Stimulated activated effector memory CD8-positive, alpha-beta T cell treated with anti-CD3 and anti-CD28 coated beads, Interleukin-12 subunit alpha, Interleukin-12 subunit beta, amount 100 ng/mL, for 72 hours (primary cell): ENCODE measurements at places on chromosomes 4 and X.

- DNase-seq: no peak
Measured at GRCh38 chr4:53702334-53703266, 111.3 kb upstream of the LNX1 start.

DNA sequence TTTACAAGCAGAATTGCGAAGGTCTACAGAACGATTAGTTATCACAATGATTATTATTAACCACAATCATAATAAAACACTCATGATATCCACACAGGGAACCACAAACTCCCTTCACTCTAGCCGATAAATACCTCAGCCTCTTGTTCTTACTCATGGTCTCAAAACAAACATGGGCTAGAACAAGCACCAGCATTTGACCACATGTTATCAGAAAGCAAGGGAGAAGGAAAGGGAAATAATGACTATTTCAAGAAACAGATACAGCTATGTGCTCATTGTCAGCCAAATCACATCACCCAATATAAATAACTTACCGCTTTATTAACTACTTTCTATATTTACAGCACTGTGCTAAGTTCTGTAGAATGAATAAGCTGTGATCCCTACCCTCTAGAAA lies 663.2 kb upstream of the HTR2C start:
- no peak for DNase-seq

GRCh38 chrX:115968436-115969252 lies 201.9 kb upstream of the AGTR2 start:
- no peak for DNase-seq

GRCh38 chrX:41351923-41352322 lies 18.0 kb downstream of the DDX3X start:
- no peak for DNase-seq

- DNase-seq: no peak
Measured at GRCh38 chrX:103063918-103064434, at the start of gene BEX1. Gene BEX1, minus strand, starts transcription at chrX:103064171. Its CDS starts 897 bp downstream, at chrX:103063274.

DNA sequence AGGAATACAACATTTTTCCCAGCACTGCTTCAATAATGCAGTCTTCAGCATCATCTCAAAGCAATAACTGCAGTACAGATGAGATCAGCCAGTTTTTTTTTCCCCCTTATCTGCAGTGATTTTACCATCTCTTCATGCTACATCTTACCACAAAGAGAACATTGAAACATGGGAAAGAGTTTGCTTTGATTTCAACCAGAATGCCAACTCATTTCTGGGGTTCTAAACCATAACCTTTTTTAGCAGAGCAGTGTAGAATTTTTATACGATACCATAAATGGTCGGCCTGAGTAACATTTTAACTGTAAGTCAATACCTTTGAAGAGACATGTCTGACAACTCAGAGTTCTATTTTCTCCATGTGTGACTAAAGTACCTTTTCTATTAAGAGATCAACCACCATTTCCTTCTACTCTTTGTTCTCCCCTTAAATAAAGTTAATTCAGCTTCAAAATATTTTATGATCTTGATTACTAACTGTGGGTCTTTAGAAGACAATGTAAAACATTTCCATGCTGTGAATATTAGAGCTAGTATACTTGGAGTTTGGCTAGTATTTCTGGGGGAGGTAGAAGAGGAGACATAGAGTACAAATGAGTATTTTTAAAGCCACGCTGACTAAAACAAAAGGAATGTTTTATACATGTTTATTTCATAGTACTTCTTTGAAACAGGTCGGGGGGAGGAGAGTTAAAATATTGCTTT lies 69.1 kb downstream of the TET2 start:
- no peak for DNase-seq

DNA sequence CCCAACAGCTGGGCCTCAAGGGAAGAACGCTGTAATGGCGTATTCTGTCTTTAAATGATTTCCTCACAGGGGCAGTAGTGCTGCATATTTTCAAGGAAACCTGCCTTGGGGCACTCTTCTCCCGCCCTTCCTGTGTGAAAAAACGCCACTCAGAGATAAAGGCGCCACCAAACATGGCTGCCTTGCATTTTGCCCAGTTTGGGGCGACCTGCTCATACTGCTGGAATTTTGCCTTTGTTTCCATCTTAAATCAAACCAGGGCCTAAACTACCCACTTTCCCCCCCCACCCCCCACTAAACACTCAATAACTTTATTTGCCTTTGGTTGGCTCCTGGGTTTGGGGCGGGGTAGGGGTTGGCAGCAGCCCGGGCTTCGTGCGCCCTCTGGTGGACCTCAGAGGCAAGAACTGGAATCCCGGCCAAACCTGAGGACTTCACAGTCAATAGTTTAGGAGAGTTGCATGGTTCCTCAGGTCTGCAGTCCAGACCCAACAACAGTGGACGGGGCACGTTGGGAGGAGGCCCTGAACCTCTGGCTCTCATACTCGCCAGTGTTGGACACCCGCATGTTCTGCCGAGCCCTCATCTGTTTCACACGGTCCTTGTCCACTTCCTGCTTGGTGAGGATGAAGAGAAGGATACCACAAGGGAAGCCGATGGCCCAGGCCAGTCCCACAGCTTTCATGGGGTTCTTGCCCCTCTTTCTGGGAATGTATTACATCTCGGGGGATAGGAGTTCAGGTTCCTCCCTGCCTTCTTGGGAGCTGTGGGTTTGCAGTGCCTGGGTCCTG lies 220.1 kb upstream of the STK26 start:
- no peak for DNase-seq

- no peak for DNase-seq
Measured at GRCh38 chr4:56981795-56982201, 3.1 kb downstream of the POLR2B start.

DNA sequence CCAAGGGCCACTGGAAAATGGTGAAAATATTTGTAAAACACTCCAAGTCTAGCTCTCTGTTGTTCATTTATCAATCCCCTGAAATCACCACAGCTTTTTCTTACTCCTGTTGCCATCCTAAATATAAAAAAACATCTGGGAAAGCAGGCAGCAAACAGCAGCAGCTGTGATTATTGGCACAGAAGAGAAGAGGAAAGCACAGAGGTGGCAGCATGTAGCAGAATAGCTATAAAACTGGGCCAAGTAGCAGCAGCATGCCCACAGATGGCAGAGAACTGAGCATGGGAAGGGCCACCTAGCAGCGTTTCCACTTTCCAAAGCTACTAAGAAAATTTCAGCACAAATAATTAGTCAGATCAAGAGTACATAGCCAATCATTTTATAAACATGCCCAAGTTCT lies 307.2 kb downstream of the SLC7A11 start:
- no peak for DNase-seq

GRCh38 chr4:120760047-120760446 lies 162.5 kb downstream of the PRDM5 start:
- DNase-seq: no peak

DNA sequence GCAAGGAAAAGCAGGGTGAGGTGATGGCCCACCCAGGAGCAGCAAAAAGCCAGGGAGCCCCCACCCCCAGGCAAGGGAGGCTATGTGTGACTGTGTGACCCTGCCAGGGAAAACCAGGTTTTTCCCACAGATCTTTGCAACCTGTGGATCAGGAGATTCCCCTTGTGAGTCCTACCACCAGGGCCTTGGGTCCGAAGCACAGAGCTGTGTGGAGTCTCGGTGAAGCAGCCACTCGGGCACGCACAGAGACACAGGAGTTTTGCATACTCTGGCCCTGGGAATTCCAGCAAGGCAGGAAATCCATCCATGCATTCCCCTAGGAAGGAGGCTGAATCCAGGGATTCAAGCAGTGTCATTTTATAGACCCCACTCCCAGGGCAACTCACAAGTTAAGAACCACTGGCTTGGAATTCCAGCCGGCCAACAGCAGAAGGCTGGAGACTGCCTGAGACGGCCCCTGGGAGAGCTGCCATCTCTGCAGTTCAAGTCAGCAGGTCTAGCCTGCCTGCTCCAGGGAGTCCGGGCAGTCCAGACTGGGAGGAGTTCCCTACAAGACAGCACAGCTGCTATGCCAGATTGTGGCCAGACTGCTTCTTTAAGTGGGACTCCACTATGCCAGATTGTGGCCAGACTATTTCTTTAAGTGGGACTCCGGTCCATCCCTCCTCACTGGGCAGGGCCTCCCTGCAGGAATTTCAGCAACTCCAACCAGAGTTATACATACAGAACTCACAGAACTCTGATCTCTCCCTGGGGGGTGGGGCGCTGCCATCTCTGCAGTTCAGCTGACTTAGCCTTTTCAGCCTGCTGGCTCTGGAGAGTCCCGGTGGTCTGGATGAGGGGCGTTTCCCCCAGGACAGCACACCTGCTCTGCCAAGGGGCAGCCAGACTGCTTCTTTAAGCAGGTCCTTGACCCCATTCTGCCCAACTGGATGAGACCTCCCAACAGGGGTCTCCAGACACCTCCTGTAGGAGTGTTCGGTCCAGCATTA lies 85.1 kb upstream of the ADAD1 start:
- no peak for DNase-seq

DNA sequence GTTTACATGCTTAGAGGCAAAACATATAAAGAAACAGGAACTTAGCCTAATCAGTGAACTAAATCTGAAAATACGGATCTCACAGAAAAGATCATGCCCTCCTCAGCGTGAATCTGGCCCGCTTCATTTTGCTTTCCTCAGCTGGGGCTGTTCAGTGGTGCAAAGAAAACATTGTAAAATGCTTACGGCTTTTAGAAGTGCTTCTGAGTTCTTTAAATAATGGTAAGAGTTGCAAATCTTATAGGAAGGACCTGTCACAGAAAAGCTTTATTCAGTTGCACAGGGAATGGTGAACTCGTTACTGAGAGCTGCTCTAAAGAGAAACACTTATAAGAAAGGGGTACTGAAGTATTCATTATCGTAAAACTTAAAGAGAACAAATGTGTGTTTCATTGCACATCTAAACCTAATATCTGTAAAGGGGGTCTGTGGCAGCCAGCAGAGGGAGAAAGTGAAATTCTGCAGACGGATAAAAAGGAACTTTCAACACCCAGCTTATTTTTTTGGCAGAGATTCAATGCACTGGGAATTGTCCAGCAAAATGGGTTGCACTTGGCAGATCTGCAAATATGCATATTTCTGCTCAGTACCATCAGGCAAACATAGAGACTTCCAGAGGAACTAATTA lies 139.2 kb upstream of the ANK2 start:
- no peak for DNase-seq

GRCh38 chrX:721354-721753 lies 90.8 kb downstream of the SHOX start:
- no peak for DNase-seq

- no peak for DNase-seq
Measured at GRCh38 chr4:75172551-75172950, 239.6 kb downstream of the PARM1 start.

DNA sequence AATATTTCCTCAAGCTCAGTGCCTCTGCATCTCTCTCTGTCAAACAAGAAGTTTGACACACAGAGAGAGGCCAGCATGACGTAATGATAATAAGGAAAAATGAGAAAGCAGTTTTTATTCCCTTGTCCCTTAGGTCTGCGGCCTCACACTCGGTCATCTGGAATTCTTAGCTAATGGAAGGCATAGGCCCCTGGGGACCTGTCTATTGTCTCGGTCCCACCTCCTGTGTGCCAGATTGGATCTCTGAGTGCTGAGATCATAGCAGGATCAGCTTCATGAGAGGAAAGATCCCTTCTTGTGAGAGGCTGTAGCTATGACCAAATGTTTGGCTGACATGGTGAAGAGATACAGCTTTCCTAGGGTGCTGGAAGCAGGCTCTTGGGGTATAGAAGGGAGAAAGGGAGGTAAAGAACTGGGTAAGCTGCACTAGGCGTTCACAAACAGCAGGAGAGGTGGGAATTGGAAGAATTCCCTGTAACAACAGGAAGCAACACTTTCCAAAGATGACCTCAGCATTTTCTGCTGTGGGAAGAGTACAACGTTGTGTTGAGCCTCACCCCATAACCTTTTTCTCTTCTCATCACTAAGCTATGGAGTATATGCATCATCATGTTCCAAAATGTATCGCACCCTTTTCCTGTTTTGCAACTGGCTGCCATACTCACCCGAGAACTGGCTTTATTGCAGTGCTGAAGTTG lies 20.2 kb downstream of the TMEM31 start:
- no peak for DNase-seq

GRCh38 chrX:131816551-131817136 lies 206.5 kb upstream of the STK26 start:
- no peak for DNase-seq

GRCh38 chr4:168854350-168854921 lies 155.6 kb downstream of the CBR4 start:
- DNase-seq: no peak

- DNase-seq: peak; percentile 50
Measured at GRCh38 chrX:9829308-9830267, 43.4 kb downstream of the SHROOM2 start.

DNA sequence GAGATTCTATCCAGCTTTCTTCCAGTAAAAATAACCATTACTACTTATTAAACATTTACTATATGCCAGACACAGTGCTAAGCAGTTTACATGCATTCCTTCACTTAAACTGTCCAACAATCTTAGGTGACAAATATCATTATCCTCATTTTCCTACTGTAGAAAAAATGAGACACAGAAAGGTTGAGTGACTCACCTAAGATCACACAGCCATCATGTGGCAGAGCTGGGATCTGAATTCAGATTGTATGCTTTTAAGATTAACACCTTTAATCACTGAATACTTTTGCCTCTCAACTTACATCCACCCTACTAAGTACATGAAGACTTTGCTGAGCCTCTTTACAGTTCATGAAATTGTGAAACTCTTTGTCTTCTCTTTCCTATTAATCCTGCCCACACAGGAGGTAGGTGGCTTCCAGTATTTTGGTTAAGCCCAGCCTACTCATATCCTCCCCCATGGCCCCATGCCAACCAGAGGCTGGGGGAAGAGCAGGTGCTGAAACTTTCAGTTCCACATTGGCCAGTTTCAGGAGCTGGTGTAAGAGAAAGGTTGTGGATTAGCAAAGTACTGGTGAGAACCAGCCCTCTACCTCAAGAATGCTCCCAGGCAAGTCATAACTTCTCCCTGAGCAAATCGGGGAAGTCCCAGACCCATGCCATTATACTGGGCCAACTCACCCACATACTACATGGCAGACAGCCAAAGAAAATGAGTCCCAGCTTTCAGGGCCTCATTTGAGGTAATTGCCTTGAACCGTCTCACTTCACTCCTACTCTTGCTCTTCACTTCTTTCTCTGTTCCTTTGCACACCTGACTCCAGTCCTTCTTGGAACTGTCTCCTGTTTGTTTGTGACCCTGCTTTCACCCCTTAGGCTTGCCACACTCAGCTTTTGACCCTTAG lies 211.1 kb downstream of the GUCY2F start:
- no peak for DNase-seq

- DNase-seq: no peak
Measured at GRCh38 chr4:22031423-22031822, 82.9 kb upstream of the KCNIP4 start.
